ENCODE measurements at places on chromosomes 4 and X.

DNA sequence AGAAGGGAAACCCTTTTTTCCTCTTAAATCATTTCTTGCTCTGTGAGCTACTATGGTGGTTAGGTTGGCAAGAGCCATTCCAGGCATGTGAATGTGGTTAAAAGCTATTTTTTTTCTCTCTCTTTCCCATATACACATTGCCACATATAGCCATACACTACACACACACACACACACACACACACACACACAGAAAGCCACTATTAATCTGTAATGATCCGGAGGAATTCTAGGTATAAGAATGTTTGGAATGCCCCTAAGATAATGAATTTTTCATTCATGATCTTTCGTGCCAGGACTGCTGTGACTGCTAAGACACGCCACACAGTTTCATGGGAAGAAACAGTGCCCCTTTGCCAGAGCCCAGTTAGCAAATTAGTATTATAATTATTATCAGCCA lies 21.8 kb upstream of the TLL1 start:
- no peak for DNase-seq

- peak; percentile 24 for DNase-seq
Measured at GRCh38 chr4:61079976-61080375, 120.2 kb upstream of the ADGRL3 start.

GRCh38 chrX:68183612-68184214 lies 249.6 kb downstream of the OPHN1 start:
- peak; percentile 34 for DNase-seq

DNA sequence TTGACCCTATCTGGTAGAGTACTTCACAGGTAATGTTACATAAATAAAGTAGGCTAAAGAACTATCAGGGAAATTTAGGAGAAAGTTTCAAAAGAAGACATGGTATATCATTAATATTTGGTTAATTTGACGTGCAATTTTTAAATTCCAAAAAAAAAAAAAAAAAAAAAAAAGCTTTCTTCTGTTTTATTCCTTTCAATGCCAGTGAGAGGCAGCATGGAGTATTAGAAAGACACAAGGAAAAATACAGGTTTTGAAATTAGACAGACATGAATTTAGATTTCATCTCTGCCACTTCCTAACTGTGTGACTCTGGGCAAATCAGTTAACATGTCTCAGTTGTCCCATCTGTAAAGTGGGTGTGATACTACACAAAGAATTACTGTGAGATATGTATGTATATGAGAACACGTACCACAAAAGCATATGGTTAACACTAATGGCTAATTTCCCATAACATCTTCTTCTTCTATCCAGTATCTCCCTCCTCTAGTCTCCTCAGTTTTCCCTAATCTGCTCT lies 132.5 kb downstream of the GPC3 start:
- peak; percentile 2 for DNase-seq

DNA sequence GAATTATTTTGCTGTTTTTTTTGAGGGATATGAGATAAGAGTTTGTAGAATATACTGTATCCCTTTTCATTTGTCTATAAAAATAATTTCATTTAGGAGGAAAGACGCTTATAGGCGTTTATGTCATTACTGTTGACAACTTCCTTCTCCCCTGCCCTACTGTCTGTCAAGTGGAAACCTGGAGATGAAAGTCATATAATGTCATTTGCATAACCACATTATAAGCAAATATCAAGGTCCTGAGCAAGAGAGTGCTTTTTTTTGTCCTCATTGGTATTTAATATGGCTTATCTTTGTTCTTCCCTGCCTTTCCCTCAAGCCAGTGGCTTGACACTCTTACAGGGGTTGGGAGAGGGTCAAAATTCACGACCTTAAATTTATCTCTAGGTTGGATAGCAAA lies 55.8 kb downstream of the LRP2BP start:
- no peak for DNase-seq

- DNase-seq = peak; percentile 74
Measured at GRCh38 chr4:57344296-57344695, 234.1 kb upstream of the IGFBP7 start.

DNA sequence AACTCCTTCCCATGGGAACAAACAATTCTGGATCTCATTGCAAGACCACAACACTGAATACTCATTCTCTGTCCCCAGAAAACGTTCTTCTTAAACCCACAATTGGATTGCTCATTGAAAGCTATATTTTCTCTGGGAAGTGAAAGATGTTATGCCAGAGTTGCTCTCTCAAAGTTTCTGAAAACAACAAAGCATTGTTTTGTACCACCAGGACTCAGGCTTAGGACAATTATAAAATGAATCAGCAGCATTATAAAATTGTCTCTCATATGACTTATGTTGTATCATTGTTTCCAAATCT lies 26.5 kb downstream of the TFDP3 start:
- no peak for DNase-seq

DNA sequence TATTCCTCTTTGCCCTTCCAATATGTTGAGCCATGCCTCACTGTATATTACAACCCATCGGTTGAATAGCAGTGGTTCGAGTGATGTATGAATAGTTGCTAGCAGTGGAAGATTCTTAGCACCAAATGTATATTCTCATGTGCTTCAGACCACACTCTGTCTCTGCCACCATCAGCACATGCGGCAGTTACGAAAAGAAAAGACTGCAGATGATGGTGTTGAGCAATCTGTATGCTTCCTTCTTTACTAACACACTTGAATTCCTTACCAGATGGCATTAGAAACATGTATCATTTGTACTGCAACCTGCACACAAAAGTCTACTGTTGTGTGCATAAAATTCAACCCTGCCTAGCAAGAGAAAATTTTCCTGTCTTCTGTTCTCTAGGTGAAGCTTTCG lies 214.6 kb downstream of the ENOX2 start:
- DNase-seq = no peak

- no peak for DNase-seq
Measured at GRCh38 chrX:19624739-19625138, 109.4 kb upstream of the MAP3K15 start.

DNA sequence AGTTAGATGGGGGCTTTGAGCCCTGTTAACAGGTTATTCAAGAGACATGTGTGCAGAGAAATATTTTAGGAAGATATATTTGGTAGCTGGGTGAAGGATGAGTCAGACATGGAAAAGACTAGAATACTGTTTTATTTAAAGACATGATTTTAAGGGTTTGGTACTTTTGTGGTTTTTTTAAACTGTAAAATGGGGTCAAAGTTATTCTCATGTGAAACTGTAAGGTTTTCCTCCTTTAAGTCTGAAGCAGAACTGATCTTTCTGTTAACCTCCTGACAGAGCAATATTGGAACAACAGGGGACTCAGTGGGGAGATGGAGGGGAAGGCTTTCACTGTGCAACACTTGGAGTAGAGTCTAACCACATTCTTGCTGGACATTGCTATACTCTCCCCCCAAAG lies 112.4 kb upstream of the LSM6 start:
- no peak for DNase-seq

- peak; percentile 34 for DNase-seq
Measured at GRCh38 chr4:163484906-163485305, 9.6 kb upstream of the TMA16 start.

GRCh38 chr4:122758033-122758432 lies 25.5 kb downstream of the BBS12 start:
- peak; percentile 68 for DNase-seq

DNA sequence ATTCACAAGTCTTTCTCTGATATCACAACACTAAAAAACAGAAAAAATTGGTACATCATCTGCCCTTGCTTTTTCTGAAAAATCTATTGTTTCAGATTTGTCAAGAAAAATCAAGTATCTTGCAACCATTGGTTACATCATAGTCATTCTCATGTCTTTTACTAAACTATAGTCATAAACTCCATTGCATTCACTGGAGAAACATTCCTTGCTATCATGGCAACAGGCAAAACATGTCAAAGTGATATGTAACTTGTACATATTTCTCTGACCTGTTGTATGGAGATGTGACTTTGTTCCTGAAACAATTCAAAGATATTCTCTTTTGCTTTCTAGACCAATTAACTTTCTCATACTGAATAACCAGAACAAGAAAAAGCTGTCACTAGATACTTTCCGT lies 121.9 kb upstream of the ANK2 start:
- DNase-seq = peak; percentile 2

DNA sequence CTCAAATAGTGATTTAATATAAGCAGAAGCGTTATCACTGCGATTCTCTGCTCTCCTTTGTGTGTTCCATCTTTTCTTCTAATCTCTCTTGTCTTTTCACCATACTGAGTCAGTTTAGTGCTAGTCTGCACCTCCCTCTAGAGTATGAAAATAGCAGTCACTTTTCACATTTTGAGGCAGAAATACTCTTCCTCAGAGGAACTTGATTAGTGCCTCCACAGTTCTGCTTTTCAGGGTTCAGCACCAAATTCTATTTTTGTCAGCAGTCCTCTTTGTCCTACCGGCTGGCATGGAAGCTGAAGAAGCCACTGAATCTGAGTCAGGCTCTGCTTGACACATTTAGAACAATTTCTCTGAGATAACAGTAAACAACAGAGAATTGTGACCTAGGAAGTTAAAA lies 49.7 kb upstream of the ANKRD17 start:
- peak; percentile 34 for DNase-seq

DNA sequence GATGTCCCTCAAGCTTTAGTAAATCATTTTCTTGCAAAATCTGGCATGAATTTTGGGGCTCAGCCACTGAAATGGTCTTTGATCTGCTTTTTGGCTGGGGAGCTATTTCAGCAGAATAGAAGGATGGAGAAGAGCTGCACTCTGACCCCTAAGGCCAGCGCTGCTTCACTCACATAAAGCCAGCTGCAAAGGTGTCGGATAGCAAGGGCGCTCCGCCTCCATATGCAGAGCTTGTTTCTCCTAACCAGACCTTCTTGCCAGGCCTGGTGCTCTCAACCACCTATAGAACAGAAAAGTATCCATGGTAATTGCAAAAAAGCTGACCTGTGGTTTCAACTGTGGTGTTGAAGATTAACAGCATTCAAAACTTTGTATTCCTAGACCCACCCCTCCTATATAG lies 24.1 kb upstream of the COQ2 start:
- DNase-seq = no peak

- DNase-seq = no peak
Measured at GRCh38 chrX:154542723-154543424, 3.8 kb downstream of the G6PD start.

- DNase-seq = no peak
Measured at GRCh38 chr4:55996646-55997045, 47.9 kb downstream of the CEP135 start.

DNA sequence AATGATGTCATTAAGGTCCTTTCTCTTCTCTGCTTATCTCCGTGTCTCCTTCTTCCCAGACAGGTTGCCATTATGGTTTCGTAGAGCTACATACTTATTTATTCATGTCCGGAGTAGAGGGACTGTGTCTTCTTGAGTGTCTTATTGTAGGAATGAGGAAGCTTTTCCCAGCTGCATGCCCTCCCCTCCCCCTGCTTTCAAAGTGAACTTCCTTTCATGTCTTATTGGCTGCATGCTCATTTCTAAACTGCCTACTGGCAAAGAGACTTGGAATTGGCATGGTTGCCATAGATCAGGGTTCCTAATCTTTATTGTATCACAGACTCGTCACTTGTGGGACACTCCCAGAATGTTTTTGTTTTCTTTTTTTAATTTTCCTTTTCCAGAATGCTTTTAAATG lies 15.4 kb downstream of the VAMP7 start:
- no peak for DNase-seq

GRCh38 chr4:184641022-184641421 lies 8.2 kb downstream of the CASP3 start:
- no peak for DNase-seq
